GOT3 (cell line): ENCODE measurements at places on chromosomes 4 and X.

- no peak for DNase-seq
These were observed 2731.9 kb downstream of the ARAP2 start for GRCh38 chr4:33512397-33512796.

- DNase-seq = no peak
These were observed 399.0 kb downstream of the PABPC4L start for GRCh38 chr4:133802359-133803140.

DNA sequence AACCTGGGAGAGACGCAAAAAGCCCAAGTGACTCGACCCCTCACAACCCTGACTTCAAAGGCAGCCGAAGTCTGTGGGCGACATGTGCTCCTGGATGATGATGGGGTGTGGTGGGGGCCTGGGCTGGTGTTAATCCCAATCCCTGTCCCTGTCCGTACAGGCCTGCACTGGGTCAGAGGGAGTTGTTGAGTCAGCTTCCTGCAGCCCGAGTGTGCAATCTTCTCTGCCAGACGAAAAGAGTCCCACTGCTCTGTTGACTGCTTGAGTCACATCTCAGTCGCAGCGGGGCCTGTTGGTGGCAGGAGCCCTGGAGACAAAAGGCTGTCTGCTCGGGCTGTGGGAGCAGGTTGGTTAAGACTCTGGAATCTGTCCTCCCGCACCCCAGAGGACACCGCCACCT is 10.3 kb downstream of the FAM3A start:
- no peak for DNase-seq

DNA sequence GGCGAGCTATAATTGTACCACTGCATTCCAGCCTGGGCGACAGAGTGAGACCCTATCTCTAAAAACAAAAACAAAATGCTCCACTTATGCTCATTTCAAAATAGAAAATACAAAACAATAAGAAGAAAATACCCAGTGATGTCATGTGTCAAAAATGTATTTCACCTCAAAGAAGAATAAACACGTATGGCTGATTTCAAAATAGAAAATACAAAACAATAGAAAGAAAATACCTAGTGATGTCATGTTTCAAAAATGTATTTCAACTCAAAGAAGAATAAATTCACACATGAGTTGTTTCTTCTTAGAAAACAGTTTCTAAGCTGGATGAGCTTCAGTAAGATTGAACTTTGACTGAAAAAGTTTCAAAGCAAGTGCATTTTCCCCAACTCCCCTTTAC is 20.3 kb upstream of the PDCL2 start:
- no peak for DNase-seq

GRCh38 chr4:8171266-8171665 is 12.7 kb upstream of the ABLIM2 start:
- DNase-seq = no peak

- no peak for DNase-seq
These were observed 436.6 kb downstream of the C4orf33 start for GRCh38 chr4:129532573-129532972.

DNA sequence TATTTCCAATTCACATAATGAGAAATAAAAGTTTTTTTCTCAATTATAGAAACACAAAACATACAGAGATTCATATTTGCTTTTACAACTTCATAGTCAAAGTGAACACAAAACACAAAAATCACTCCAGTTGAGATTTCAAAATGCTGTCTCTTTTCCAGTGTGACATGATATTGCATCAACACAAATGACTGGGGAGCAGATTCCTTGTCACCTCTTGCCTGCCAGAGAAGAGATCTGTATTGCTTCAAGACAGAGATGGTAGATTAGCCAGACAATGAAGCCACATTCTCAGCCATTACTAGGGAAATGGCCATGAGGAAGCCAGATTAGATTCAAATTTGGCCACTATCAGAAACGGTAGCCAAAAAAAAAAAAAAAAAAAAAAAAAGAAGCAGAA is 2313.1 kb upstream of the AGA start:
- no peak for DNase-seq

DNA sequence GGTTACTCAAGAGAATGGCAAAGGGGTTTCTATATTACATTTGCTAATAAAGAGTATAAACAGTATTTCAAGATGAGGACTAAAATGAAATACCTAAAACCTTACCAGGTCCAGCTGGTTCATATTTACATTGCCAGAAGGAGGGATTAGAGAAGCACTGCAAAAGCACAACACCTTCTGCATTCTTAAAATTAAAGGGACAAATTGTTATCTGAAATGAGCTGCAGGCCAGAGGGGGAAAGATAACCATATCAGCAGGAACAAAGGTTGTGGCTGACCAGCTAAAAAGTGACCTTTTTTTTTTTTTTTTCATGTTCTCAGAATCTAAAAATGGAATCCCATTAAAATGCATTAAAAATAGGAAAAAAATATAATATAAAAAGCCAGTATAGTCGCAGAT is 39.7 kb downstream of the AFF2 start:
- DNase-seq = no peak

- DNase-seq = no peak
These were observed 68.3 kb downstream of the AFF2 start for GRCh38 chrX:148568763-148569162.
